Neural crest cell (in vitro differentiated cells): ENCODE measurements at places on chromosomes 3 and 15. TPM values are rescaled to one million over a fixed set of nuclear protein-coding genes. Genes with fewer than 3 reads are reported as not detected.
A peak's percentile ranks its signal among the peaks of the same experiment; 100 is the strongest.

C3orf85 gene
- not detected in 2 replicates for total RNA-seq

SNURF gene
- total RNA-seq = 12.1 and 14.0 TPM in 2 replicates

PPP1R14D gene
- not detected in 2 replicates for total RNA-seq

DNA sequence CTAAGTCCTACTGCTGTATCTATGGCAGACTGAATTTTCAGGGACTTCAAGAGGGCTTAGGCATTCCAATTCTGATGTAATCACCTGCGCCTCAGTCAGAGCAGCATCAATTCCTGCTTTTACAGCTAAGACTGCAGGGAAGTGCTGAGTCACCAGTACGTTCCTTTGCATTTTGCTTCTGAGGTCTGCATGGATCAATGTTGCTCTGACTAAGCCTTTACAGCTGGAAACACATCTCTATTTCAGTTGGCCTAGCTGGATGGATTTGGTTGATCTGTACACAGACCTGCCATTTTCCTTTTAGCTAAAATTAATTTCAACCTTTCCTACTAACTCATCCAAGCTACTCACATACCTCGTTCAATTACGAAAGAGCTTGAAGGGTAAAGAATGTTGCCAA is 51.3 kb downstream of the ETV5 start:
- DNase-seq = no peak

GRCh38 chr15:37891766-37892368 is 42.6 kb upstream of the TMCO5A start:
- no peak for DNase-seq

DNA sequence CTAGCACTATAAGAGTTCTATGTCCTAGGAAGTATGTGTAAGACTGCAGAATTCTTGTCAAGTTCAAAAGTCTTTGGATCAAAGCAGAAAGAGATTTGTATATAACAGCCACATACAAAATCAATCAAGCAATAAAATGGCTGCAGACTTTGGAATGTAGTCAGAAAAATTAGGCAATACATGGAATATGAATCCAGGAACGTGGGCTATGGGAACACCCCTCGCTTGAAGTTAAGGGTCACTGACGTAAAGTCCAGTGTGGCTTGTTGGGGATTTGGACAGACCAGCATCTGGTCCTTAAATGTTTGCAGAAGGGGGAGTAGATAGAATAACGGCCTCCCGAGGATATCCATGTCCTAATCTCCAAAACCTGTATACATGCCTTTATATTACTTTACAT is 178.6 kb downstream of the ADAMTS9 start:
- no peak for DNase-seq

GRCh38 chr15:65101411-65101890 is 13.5 kb downstream of the UBAP1L start:
- DNase-seq = peak; percentile 84

DNA sequence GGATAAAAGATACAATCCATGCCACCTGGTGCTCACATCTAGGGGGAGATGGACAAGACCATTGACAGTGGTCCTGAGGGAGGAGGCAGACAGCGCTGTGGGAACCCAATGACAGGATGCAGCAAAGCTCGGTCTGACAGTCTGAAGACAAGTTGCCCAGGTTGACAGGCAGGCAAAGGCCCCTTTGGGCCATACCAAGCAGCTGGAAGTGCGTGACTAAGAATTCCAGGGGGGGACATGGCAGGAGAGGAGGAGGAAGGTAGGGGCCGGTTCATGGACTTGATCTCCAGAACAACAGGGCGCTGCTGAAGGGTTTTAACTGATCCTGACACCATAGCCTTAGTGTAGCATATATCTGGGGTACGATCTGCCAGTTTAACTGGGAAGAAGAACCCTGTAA is 83.4 kb downstream of the RPLP1 start:
- DNase-seq = no peak

GRCh38 chr3:14646589-14647413 is 4.8 kb upstream of the CCDC174 start:
- DNase-seq = no peak

DNA sequence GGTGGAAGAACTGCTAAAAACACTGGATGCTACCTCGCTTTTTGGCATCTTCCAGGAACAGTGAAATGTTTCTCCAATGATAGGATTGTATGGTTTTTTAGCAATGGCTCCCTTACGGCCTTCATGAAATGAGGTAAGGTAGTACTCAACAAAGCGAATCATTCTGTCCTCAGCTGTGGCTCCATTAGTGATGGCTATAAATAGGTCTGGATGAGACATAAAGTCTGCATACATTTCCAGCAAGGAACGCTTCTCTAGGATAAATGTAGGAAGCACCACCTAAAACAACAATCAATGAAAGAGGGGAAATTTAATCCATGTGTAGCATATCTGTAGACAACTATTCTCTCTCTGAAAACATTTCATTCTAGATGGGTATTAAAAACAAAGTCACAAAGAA is 32.4 kb upstream of the SNX4 start:
- DNase-seq = no peak

ZSCAN2 gene
- total RNA-seq = 21.1 and 21.7 TPM in 2 replicates

ADCY5 gene
- 2.2 and 2.8 TPM in 2 replicates for total RNA-seq

DNA sequence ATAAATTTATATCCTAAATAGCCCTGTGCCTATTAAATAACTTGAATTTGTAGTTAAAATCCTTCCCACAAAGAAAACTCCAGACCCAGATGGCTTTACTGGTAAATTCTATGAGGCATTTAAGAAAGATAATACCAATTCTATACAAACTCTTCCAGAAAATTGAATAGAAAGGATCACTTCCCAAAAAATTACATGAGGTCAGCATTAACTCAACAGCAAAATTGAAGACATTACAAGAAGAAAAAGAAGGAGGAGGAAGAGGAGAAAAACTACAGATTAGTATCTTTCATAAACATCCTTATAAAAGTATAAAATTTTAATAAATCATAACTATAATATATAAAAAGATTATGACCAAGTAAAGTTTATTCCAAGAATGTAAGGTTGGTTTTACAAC is 29.4 kb upstream of the SLC6A11 start:
- DNase-seq = no peak

- no peak for DNase-seq
Observed at GRCh38 chr3:134472831-134473230, 13.0 kb downstream of the ANAPC13 start.
